ENCODE measurements at places on chromosomes 1 and 21. TPM values are rescaled to one million over a fixed set of nuclear protein-coding genes. Genes with fewer than 3 reads are reported as not detected.
A peak's percentile ranks its signal among the peaks of the same experiment; 100 is the strongest.

- no peak for DNase-seq
Observed at GRCh38 chr1:184840596-184840995, 85.9 kb upstream of the EDEM3 start.

The RNF186 gene
- total RNA-seq = not detected

DNA sequence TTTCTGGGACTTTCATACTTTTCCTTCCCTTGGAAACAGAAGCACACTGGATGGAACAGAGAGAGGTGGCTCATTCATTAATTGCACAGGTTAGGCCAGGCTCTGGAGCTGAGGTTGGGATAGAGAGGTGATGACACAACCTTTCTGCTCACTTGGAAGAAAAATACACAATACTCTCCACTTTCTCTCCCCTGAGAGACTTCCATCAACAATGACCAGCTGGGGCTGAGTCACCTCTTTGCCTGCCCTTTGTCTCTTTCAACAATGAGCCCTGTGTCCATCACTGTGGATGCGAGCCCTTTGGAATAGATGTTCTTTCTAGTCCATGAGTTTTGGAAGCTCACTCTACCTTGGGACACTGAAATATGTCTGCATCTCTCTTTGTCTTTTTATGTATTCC lies 43.1 kb downstream of the ATP2B4 start:
- DNase-seq = peak; percentile 56

GRCh38 chr1:23548704-23549143 lies 10.6 kb downstream of the ID3 start:
- no peak for DNase-seq

- no peak for DNase-seq
Observed at GRCh38 chr1:211353562-211354212, 27.1 kb downstream of the TRAF5 start.

GRCh38 chr1:235077571-235078479 lies 50.8 kb downstream of the TOMM20 start:
- no peak for DNase-seq

DNA sequence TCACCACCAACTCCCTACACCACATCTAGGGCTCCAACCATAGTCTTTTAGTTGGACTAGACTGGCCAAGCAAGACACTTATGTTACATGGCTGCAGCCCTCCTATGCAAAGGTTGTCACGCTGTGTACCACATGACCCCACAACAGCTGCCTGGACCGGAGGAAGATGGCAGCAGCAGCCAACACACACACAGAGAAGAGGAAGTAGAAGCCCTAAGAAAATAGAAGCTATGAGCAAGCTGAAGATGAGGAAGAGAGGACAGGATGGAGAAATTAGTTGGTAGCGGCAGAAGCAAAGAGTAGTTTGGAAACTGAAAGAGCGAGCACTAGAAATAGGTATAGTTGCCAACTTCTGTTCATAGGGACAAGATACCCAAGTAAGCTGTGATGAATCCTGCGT lies 60.8 kb upstream of the RALGPS2 start:
- DNase-seq = no peak

DNA sequence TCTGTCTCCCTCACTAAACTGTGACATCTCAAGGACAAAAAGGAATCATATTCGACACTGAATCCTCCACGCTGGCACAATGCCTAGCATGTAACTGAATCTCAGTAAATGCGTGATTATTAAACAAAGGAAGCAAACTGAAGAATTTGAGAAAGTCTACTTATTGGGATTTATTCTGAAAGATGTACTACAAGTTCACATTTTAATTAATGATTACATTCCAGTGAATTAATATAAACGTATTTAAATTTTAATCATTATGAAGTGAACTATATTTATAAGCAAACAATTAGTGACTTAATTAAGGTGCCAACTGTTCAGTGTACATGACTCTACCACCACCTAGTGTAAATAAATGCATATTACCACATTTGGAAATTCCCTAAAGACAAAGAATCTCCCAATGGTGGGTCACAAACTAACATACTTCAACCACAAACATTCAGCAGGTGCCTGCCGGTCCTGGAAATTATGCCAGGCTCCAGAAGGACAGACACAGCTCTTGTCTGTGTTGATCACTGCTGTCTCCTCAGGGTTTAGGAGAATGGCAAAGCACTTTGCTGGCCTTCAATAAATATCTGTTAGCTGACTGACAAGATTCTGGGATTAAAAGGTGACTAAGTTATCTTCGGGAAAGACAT lies 56.3 kb downstream of the SMYD3 start:
- DNase-seq = no peak

DNA sequence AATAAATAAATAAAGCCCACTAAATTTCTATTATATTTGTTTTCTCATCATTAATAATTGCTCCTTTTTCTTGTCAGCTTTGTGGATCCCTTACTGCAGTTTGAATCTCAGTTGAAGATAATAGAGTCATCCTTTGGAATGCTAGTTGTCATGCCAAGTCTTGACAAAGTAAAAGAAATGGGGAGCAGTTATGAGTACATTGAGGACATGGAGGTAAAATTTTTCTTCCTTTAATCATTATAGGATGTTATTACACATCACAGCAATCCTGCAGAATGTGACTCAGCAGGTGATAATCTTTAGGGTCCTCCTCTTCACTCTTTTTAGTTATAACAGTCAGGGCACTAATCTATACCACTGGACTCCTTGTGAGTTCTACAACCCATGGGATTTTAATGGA lies 24.1 kb downstream of the MROH9 start:
- no peak for DNase-seq

The CD244 gene
- not detected for total RNA-seq

The CASQ2 gene
- 0.41 TPM for total RNA-seq

DNA sequence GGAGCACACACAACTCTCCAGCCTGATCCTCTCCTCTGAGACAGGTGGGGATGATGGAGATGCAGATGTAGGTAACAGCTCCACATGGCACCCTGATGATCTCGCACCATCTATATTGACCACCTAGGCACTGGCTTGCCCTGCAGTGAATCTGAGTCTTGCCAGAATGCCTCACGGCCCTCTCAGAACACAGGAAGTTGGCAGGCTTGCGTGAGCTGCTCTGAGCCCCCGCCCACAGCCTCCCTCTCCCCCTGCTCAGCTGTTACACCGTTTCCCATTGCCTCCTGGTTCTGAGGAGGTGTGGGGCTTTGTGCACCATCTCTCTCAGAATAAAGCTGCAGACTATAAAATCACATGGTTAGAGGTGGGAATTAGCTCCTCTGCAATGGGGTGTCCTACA lies 48.0 kb downstream of the URB2 start:
- DNase-seq = no peak

- DNase-seq = no peak
Observed at GRCh38 chr21:34894401-34894800, 154.7 kb downstream of the RUNX1 start.

DNA sequence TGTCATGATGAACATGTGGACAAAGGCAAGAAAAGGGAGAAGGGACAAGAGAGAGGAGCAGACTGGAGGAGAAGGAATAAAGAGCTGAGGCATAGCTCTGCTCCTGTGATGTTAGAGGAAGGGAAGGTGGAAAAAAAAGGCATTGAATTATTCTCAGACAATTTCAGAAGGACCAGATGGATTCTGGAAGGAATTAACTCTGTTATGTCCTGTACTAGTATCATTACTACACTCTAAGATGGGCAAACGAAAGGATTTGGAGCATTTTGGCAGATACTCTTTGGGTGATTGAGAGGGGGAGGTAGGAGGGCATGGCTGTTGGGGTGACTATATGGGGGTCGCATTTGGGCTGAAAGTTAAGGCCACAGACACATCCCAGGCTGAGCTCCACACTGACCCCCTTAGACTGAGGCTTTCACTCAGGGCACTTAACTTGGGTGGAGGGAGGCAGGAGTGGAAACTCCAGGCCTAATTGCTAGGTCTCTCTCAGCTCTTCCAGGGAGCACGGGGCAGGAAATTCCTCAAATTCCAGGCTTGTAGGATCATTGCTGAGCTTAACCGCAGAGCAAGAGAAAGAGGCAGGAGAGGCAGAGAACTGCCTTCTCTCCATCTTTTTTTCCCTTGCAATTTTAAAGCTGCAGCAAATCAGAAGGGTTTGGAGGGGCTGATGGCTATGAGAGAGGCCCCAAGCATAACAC lies 25.9 kb downstream of the KIRREL1 start:
- DNase-seq = no peak

DNA sequence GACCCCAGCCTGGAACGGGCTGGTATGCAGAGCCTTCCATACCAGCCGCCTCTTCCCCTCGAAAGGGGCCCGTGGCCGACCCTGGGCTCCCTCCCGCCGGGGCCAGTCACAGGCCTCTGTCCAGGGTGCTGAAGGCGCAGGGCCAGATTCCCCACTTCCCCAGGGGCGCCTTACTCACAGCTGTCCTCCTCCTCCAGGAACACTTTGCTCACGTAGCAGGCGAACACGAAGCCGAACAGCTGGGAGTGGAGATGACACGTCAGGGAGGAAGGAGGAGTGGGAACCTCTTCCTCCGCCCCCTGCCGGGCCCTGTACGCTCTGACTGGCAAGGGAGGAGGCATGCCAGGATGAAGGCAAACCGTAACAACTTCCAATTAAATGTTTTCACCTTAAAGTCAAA lies 57.3 kb downstream of the NKAIN1 start:
- DNase-seq = peak; percentile 75

DNA sequence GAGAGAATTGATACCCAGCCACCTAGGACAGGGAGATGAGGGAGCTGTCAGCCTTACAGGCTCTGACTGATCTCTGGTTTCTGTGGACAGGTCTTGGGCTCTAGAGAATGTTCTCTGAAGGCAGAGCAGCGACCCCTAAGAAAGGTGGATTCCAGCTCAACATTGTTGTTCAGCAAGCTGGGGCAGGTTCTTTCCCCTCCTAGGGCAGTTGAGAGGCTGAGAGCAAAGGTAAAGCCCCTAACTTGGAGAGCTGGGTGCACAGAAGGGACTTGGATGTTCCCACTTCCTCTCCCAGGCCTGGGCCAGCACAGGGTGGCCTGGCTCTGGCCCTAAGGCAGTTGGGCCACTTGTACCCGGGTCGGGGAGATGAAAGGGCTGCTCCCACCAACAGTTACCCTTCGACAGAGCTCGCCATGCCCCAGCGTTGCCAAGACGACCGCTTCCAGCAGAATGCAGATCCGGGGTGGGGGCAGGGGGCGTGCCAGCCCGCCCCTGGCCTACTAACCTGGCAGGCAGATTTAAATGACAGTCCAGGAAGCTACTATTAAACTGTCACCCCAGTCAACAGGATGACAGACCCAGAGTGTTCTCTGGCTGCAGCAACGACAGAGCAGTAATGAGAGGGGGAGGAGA lies 31.6 kb downstream of the LRP8 start:
- no peak for DNase-seq

DNA sequence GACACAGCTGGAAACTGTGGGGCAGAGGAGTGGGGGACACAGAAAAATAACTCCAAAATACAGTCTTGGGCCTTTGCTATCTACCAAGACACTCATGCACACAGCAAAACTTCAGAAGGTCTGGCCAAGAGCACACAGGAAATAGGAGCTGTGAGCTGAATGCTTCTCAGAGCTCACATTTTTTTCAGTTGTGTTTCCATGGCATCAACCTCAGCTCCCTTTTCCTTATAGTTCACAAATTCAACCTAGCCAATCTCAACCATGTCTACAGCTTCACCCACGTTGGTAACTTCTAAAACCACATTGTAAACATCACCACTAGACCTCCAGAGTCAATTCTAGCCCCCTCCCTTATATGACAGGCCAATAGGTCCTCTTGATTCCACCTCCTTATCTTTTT lies 19.6 kb upstream of the SYNJ1 start:
- DNase-seq = no peak

The ASB17 gene
- not detected for total RNA-seq

The MAP10 gene
- total RNA-seq = 9.8 TPM

The RAD54L gene
- total RNA-seq = 0.82 TPM

The SHE gene
- 2.0 TPM for total RNA-seq

DNA sequence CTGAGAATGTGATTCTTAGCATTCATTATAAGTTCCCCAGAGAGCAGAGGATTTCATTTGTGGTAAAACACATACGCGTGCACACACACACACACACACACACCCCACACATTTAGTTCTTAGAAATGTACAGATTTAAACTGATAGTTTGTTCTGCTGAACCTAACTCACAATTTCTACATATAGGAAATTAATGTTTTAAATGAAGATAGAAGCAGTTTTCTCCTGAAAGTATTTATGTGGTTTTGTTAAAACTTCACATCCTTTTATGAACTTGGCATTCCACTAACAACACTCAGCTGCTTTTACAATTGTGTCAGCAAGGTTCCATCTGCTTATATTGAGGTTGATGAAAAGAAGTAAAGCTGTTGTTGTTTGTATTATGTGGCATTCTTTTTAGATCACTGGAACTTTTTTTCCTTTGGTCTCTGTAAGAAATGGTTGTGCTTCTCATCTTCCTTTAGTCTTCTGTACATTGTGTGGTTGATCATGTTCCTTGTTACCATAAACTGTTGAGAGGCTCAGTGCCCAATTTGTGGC lies 41.6 kb downstream of the AK4 start:
- DNase-seq = no peak

- no peak for DNase-seq
Observed at GRCh38 chr1:30844631-30845030, 63.9 kb downstream of the SDC3 start.

DNA sequence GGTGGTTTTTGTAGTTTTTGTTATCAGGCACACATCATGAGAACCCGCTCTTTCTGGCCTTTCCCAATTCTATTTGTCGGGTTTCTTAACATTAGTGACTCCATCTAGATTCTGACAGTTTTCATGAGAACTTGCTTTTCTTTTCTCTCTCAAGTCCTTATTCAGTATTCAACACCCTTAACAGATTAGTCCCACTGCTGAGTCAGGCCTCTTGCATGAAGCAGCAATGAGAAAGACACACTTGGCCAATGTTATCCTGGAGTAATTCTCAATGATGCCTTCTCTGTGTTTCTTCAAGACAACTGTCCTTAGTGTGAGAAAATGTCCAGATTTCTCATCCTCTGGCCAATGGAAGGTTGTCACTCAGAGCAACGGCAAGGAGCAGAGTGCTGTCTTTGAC lies 11.3 kb downstream of the FMO2 start:
- DNase-seq = no peak

The ARHGEF19 gene
- total RNA-seq = 1.2 TPM

- no peak for DNase-seq
Observed at GRCh38 chr1:99710994-99711393, 55.4 kb downstream of the FRRS1 start.

- DNase-seq = no peak
Observed at GRCh38 chr1:81582467-81582986, 218.2 kb upstream of the ADGRL2 start.

The UBE2U gene
- not detected for total RNA-seq

The PCBP3 gene
- 7.3 TPM for total RNA-seq

GRCh38 chr1:93591676-93592550 lies 89.7 kb downstream of the BCAR3 start:
- no peak for DNase-seq

The AJAP1 gene
- 16.7 TPM for total RNA-seq

DNA sequence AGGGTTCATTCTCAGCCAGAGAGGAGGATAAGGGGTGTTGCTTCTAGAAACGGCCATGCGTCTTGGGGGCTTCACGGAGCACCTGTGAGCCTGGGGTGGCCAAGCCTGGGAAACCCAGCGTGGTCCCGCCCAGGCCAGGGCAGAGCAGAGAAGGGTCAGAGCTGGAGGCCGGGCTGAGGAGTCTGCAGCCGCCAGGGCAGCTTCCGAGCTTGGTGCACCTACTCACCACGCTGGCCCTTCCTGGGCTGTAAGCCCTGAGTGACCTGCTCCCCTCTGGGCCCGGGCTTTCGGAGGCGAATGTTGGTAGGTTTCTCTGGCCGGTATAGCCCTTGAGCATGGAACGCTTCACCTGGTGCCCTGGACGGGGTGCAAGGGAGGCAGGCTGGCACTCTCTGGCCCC lies 169.8 kb upstream of the ARHGEF16 start:
- DNase-seq = no peak
